ENCODE measurements at places on chromosomes 3 and 15.

DNA sequence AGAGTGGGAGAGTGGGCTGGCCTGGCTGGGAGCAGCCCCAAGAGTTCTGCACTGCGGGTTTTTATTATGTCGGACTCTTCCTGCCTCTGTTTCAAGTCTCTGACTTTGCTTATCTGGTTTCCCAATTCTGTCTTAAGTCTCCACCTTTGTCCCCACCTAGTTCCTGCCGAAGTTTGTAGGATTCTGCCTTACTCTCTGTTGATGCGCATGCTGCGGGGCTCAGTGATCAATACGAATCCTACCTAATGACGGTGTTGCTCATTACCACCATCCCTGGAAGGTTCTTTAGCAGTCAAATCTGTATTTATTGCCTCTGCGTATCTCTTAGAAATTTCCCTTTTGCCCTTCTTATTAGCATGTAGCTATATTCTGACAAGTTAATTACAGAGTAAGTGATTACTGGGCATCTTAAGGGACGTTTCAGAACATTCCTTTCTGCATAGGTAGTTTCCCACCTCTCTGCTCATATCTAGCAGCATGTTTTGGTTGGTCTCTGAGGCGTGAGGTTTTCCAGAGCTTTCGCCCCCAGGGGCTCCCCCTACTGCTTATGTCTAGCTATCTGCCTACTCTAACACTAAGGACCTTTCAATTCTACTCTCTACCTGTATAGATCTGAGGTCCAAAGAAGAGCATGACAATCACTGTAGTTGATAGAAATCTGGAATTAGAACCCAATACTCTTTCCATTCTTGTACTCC, 236.0 kb upstream of the EIF1B start:
- no peak for DNase-seq

- no peak for DNase-seq
Observed at GRCh38 chr3:98038876-98039275, 3.8 kb upstream of the GABRR3 start.

DNA sequence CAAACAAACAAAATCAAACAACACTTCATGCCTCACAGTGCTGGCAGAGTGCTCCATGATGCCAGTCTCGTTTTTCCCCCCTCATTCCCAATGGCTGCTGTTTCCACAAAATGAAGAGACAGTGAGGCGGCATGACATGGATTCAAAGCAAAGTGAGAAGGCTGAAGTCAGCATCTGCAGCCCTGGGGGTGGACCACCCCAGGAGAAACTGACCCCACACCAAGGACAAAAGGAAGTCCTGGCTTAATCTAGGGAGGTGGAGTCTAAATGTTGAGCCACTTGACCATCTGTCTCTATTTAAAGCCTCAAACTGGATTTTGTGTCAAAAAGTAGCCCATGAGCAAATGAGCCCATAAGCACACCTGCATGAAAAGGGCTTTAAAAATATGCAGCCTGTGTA, 151.2 kb upstream of the RORA start:
- no peak for DNase-seq

GRCh38 chr3:5250467-5251195, 63.1 kb downstream of the EDEM1 start:
- peak; percentile 18 for DNase-seq

GRCh38 chr15:51346136-51346535, 4.7 kb downstream of the GLDN start:
- no peak for DNase-seq

DNA sequence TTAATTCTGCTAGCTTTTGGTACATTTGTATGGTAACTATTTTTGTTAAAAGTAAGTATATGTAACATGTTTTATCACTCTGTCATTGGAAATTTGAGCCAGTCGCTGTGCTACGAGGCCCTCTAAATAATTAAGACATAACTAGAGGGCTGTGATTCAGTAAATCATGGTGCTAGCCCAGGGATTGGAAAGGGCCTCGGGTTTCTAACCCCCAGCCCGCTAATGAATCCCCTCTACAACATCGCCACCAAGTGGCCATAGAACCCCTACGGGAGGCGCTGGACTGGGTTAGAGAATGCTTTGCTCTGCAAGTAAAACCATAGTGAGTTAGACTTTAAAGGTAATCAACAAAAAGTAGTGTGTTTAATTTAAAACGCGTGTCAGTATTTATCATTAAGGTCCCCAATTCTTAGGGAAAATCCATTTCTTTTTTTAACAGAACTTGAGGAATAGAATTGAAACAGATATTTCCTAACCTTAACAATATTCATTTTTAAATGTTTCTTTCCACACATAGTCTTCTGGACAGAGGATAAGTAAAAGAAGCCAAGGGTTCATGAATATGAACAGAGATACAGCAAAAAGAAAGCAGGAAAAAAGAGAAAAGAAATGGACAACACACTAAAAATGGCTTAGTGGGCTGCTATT, 744.7 kb downstream of the EPHA3 start:
- peak; percentile 0 for DNase-seq

DNA sequence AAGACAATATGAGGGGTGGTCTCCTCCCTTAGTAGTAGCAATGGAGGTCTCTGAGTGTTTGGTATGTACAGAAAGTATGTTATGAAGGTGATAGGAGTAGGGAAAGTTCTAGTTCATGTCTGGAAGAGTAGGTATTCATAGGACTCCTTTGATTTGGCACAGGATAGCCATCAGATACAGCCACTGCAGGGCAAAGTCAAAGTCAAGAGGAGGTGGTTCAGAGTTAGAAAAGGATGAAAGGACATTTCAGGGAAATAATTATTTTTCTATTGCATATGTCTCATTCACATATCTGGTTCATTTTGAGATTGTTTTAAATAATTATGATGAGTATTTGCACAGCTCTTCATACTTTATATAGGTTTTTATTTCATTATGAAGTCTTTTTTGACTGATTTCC, 381.1 kb downstream of the MFSD1 start:
- no peak for DNase-seq

DNA sequence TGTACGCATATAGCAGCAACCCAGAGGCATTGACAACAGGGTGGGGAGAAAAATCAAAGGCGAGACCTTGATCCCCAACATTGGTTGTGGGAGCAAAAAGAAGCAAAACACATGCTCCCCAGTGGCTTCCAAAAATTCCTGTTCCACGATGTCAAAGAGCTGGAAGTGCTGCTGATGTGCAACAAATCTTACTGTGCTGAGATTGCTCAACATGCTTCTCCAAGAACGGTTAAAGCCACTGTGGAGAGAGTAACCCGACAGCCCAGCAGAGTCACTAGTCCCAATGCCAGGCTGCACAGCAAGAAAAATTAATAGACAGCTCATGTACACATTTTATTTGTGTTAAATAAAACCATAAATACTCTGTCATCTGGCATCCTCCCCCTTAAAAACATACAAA, 179.9 kb upstream of the PFN2 start:
- peak; percentile 21 for DNase-seq

Measured in M059J (cell line).